ENCODE measurements at places on chromosomes 12 and 14. TPM values are rescaled to one million over a fixed set of nuclear protein-coding genes. Genes with fewer than 3 reads are reported as not detected.

DNA sequence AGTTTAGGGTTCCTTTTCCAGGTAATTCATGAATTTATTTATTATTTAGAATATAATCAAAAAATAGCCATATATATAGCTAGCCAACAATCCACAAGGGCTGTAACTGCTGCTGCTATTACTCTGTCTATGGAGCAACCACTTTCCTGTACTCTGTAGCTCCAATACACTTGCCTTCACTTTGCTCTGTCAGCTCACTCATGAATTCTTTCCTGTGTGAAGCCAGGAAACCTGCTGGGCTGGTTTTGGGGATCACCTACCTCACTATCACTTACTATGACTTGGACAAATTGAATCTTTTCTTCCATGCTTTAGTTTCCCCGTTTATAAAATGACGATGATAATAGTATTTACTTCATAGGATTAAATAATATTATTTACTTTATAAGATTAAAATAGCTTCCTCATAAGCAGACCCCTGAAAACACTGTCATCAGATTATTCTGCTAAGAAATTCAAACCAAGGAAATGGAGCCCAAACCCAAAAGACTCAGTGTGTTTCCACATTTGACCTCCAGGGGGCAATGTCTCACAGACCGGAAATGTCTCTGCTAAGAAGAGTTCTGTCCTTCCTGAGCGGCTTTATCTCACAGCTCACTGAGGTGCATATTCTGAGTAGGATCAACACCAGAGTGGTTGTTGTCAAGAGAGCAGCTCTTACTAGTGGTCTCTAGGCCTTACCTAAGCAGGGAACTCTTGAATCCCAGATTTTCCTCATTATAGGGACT lies 457.1 kb downstream of the DAD1 start:
- DNase-seq: no peak

DNA sequence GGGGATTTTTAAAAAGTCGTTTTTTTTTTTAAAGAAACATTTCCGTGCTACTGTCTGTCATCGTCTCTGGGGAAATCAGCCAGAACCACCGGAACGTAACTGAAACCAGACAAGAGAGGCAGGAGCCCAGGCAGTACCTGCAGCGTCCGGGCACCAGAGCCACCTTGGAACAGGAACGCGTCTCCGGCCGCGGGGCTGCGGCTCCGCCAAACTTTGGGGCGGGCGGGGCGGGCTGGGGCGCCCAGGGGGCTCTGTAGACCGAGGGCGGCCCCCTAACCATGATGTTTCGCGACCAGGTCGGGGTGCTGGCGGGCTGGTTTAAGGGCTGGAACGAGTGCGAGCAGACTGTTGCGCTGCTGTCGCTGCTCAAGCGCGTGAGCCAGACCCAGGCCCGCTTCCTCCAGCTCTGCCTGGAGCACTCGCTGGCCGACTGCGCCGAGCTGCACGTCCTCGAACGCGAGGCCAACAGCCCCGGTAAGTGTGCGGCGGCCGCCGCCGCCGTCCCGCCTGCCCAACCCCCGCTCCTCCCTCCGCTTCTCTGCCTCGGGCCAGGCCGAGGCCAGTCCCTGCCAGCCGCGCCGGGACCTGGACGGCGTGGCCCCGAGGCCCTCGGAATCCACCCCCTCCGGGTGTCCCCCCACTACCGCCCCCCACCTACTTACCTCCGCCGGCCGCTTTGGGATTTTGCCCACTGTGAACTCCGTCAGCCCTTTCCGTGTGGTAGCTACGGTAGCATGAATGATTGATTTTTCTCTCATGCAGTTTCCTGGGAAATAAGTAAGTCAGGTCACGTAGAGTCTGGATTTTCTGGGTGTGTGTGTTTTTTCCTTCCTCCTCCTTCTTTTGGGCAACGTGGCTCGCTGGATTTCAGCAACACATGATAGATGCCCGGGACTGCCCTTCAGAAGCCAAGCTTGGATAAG lies 972 bp downstream of the SAMD4A start:
- peak; percentile 56 for DNase-seq

Gene ADCK1
- total RNA-seq: 5.5 TPM

- DNase-seq: peak; percentile 83
Observed at GRCh38 chr12:12007001-12007712, 63.6 kb upstream of the BCL2L14 start.

DNA sequence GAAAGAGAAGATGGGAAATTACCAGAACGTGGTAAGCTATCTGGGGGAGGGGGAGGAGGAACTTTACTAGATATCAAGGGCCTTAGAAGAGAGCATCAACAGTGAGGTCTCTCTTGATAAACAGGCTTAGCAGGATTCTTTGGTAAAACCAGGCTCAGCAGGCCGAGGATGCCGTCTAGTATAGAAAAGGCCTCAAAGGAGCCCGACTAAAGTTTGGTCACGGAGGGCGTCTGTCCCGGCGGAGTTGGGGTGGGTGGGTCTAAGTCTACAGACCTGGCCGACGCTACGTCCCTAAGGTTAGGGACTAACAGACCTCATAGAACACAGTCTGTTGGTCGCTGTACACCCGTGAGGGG lies 538 bp upstream of the TIGAR start:
- DNase-seq: no peak

DNA sequence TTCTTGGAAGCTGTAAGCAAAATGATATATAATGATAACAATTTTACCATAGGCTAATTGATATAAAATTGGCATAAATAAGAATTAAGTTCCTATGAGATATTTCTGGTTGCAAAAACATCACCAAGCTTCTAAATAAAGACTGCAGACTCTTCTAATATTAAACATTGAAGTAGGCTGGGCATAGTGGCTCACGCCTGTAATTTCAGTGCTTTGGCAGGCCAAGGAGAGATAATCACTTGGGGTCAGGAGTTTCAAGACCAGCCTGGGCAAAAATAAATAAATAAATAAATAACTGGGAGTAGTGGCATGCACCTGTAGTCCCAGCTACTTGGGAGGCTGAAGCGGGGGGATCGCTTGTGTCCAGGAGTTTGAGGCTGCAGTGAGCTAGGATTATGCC lies 71.8 kb downstream of the NPAS3 start:
- DNase-seq: no peak

GRCh38 chr14:95645389-95645996 lies 40.7 kb upstream of the TCL1B start:
- DNase-seq: no peak

Gene RAPGEF3
- 1.8 TPM for total RNA-seq

Gene IKZF4
- 2.2 TPM for total RNA-seq

DNA sequence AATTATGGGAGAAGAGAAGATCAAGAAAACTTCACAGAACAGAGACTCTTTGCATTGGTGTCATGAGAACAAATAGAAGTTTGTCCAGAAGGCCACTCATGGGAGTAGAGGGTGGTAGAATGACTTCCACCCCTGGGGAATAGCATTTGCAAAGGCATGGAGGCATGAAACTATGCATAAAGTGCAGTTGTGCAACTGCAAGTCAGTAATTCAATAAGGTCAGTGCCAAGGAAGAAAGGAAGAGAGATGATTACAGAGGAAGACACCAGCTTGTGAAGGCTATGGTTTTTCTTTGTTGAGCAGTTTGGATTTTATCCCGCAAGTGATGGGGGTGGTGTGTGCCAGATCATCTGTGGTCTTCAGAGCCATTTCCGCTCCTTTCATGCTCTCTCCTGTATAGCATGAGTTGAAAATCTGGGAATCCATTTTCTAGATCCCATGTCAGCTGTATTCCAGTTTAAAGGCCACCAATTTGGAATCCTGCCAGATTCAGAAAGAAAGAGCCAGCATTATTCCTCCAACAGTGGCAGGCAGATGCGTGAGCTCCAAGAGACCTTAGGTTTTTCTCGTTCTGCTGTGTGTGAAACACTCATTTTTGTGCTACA lies 67.6 kb upstream of the GRIN2B start:
- no peak for DNase-seq

DNA sequence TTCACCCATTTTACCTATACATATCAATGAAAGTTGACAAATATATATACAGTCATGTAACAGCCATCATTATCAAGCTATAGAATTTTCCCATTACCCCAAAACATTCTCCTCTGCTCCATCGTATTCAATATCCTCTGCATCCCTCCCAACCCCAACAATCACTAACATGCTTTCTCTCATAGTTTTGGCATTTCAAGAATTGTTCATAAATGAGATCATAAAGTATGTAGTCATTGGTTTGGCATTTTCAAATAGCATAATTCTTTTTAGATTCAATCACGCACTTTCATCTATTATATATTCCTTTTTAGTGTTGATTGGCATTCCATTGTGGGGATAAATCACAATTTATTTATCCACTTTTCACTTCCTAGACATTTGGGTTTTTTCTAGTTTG lies 866.0 kb upstream of the TMEM132C start:
- DNase-seq: peak; percentile 67

GRCh38 chr12:11765817-11766794 lies 116.6 kb downstream of the ETV6 start:
- DNase-seq: no peak

- DNase-seq: no peak
Observed at GRCh38 chr14:96091149-96091693, 52.1 kb downstream of the C14orf132 start.

- DNase-seq: peak; percentile 51
Observed at GRCh38 chr12:22480016-22480415, 64.3 kb downstream of the C2CD5 start.

DNA sequence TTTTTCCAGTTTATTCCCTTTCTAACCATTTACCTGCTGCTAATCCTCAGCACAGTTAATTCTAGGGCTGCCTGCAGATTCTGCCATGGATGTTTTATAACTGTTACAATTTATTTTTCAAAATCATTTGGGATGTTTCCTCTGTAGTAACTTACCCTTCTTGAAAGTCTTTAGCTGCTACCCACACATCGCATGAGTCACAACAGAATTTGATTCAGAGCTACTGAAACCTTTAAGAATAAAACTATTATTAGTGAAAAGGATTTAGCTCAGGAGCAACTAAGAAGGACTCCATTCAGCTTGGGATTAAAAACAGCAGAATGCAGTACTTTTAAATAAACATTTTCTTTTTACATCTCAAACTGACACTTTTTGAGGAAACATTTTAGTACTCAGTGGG lies 41.7 kb upstream of the RGS6 start:
- DNase-seq: no peak

Gene SLC41A2
- 2.4 TPM for total RNA-seq

- no peak for DNase-seq
Observed at GRCh38 chr14:69695322-69696203, 71.4 kb upstream of the SRSF5 start.
